ENCODE measurements at places on chromosomes 12 and 14.
A peak's percentile ranks its signal among the peaks of the same experiment; 100 is the strongest.

DNA sequence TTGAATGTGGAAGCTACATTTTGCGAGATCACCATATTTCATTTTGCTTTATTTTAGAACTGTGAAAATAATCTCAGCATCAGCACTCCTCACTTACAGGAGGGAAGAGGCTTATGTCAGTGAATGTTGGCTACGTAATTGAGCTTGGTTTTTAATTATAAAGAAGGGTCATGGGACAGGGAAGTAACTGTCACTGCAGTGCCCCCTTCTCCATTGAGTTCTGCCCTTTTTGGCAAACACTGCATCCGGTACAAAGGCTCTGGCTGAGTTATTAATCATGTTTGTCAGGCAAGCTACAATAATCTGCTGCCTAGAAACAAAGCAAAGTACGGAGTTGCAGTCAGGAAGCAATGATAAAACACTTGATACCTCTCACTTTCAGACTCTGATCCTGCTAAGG is 546.7 kb downstream of the SNAPC1 start:
- DNase-seq, result no peak

- DNase-seq, result no peak
Observed at GRCh38 chr12:5220835-5221234, 177.2 kb downstream of the KCNA5 start.

DNA sequence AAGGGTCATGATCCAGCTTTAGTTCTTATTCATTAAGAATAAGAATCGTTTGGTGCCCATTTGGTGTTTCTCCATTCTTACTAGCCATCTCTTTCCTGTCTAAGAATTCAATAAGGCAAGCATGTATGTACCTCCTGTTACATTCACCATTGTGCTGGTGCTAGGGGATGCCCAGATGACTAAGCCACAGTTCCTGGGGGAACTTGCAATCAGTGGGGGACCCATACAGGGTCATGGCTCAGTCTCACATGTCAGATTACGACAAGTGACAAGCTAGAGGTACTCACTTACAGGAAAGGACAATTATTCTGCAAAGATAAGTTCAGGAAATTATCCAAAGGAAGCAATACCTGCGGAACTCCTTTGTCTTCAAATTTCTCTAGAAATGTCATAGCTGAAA is 125.4 kb downstream of the STXBP6 start:
- no peak for DNase-seq

- DNase-seq, result no peak
Observed at GRCh38 chr14:84435820-84436324, 1094.1 kb upstream of the FLRT2 start.

- DNase-seq, result no peak
Observed at GRCh38 chr14:58762629-58763028, 124.9 kb downstream of the DACT1 start.

GRCh38 chr14:105944632-105945610 is 418.5 kb downstream of the TMEM121 start:
- peak; percentile 56 for DNase-seq

DNA sequence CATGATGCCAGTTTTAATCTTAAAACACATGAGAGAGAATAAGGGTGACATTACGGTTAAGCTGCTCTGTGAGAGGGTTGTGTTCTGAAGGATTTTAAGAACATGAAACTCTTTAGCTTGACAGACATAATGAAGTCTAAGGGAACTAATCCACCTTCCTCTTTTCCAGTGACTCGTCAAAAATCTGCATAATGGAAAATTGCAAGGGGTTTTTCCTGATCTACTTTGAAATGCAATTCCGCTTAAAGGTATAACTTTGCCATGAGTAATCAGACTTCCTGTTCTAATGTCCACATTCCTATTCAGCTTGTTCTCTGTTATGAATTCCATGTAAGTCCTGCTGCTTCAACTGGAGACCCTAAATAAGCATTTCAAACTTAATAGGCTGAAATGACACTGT is at the start of gene ZNF705A:
ZNF705A (plus strand) TSS at position 171 of the 400 bp plus-strand sequence. CDS start 15,611 bp downstream, outside the sequence.
- DNase-seq, result no peak

- DNase-seq, result no peak
Observed at GRCh38 chr14:56846970-56847930, 37.0 kb upstream of the OTX2 start.

DNA sequence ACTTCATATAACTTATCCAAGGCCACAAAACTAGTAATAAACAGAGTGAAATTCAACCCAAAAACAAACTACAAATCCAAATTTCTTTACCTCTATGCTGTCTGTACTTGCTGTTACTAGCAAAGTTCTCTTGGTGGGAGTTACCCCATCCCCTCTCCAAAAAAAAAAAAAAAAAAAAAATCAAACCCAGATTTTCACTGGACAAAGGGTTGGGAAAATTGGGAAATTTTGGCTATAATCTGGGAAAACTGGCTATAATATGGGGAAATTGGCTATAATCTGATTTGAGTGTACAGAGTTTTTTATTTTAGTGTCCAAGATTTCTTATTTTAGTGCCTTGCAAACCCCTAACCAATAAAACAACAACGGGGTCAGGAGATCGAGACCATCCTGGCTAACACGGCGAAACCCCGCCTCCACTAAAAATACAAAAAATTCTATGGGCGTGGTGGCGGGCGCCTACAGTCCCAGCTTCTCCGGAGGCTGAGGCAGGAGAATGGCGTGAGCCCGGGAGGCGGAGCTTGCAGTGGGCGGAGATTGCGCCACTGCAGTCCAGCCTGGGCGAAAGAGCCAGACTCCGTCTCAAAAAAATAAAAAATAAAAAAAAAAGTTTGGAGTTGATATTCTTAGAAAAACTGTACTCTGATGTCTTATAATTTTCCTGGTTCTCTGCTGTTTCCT is 148.4 kb downstream of the CHST11 start:
- DNase-seq, result no peak

- DNase-seq, result no peak
Observed at GRCh38 chr14:65817011-65817410, 404.5 kb downstream of the FUT8 start.

DNA sequence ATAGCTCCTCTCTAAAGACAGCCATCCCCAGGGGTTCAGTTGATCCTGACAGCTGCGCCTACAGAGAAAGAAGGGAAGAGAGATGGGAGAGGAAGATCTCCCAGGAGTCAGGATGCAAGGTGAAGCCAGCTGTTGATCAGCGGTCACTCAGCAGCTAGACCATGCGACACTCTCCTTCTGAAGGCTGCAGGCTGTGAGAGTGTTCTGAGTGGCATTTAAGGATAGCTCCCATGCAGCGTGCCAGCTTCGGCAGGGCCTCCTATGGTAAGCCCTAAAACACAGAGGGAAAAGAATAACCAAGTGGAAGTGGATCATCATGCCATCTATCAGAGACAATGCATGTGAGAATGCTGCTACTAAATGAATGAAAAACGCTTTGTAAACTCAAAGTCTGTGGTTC is 197.9 kb upstream of the NUDT4 start:
- DNase-seq, result no peak

DNA sequence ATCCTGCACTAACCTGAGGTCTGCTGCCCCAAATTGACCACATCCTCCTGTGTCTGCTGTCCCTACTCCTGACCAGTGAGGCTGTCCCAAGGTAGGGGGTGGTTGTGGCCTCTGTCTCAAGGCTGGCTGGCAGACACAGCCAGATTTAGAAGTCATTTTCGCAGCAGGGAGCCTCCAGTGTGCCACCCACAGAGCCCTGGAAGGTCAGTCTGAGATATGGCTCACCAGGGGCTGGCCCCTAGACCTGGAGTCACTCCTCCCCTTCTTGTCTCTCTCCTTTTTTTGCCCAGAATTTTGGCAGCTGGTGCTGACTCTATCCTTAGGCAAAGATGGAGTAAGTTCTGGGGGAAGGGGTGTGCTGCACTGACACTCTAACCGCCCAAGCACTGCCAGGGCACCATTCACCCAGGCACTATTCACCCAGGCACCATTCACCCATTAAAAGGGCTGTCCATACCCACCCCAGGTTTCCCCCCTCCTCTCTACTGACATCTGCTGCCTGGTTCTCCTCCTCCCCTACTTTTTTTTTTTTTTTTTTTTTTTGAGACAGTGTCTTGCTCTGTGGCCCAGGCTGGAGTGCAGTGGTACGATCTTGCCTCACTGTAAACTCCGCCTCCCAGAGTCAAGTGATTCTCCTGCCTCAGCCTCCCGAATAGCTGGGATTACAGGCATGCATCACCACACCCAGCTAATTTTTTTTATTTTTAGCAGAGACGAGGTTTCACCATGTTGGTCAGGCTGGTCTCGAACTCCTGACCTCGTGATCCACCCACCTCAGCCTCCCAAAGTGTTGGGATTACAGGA is 7.7 kb downstream of the DDN start:
- DNase-seq, result no peak

DNA sequence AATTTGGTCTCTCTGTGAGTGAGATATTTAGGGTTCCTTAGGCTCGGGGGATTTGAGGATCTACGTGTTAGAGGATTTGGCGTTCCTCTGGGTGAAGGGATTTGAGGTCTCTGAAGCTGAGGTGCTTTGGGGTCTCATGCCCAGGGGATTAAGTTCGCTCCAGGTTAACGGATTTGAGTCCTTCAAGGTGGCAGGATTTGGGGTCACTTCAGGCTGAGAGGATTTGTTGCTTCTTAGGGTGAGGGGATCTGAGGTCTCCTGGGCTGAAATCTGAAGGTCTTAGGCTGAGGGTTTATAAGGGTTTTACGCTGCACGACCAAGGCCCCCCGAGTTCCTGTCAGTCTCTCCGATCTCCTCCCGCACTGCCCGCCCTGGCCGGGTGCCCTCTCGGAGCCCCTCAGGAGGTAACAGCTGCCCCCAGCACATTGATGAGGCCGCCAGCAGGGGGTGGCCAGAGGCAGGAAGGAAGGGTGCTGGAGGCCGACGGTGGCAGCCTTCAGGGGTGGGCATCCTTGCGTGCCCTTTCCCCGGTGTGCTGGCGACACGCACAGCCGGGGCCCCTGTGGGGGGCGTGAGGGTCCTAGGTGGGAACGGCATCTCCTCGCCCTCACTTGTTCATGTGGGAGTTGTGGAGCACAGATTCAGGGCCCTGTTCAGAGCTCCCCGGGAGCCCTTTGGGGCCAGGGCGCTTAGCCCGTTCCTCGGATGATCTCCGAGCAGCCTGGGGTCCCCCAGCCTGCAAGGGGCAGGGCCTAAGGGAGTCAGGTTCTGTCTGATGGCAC is 14.3 kb downstream of the CEP170B start:
- no peak for DNase-seq

DNA sequence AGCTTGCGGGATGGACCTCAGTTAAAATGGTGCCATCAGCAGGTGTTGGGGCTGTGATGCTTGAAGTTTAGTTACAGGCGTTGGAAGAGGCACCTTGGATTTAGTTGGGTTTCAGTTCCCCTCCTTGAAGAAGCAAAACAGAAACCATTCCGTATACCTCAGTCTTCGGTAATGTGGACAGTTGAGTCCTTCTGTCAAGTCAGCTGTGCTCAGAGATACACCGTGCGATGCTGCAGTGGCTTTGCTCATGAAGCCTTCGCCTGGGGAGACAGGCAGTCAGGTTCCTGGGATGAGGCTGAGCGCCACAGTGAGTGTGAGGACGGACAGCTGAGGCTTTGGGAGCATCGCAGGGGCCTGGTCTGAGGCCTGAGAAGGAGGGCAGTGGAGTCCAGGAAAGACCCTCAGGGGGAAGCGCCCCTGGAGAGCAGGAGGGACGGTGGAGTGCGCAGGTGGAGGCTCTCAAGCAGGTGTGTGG is 7.4 kb downstream of the RAN start:
- no peak for DNase-seq

- no peak for DNase-seq
Observed at GRCh38 chr12:107238296-107238695, 144.9 kb upstream of the CRY1 start.

DNA sequence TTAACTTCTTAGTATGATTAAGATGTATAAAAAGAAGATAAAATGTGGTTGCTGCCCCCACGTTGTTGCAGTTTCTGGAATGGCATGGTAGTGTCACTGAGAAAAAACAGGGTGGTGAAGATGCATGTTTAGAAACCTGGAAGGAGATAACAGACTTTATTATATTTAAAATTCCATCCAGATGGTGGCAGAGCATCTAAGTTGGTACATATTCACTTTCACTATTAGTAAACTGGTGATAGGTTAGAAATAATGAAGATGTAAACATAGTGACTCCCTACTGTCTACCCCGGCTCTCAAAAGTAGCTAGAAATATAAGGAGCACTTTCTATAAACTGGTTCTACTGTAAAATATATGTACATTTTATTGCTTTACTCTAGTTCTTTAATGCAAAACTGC is 279.3 kb downstream of the NPAS3 start:
- no peak for DNase-seq

GRCh38 chr12:113333877-113334785 is 778 bp downstream of the SLC8B1 start:
- no peak for DNase-seq

DNA sequence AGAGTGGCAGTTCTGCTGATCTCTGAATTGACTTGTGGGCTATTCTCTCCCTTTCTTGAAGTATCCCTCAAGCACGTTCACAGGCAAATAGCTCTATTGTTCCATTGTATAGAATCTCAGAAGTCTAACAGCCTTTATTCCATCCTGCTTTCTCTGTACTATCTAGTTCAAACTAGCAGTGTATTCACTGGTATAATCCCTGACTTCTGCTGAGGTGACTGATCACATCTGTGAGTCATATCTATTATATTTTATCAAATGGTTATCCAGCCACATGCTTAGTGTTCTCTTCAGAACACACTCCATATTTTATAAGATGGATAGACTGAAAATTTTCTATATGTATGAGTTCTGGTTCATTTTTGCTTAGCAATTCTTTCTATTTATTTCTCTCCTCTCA is 866.1 kb downstream of the C12orf50 start:
- no peak for DNase-seq

- DNase-seq, result no peak
Observed at GRCh38 chr12:3097186-3097804, 20.1 kb downstream of the TSPAN9 start.

GRCh38 chr12:22110176-22110575 is 64.2 kb downstream of the CMAS start:
- DNase-seq, result no peak

DNA sequence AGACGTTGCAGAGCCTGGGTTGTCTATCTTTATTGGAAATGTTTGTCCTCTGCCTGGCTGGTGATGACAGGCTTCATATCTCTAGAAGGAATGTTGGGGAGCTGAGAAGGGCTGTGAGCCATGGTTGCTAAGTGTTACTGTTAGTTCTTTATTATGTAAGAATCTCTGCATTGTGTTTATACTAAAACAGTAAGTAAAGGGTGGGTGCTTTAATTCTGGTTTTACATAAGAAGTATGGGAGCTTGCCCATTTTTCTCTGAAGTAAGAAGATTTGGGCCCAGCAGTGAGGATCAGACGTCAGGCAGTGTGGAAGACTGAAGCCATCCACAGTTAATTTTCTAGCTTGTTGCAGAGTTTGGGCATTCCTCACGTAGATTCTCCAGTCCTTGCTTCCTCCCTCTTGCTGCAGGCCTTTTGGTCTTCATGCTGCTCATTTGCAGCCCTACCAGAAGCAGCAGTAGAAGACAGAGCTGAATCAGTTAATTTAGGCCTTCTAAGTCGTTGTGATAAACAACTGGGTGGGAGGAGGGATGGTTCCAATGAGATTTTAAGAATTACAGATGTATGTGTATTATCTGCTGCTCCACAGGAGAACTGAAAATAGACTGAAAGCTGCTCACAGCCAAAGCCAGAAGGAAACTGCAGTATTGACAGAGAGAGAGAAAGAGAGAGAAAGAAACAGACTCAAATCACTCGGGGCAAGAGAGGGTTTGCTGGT is 21.4 kb downstream of the WNT5B start:
- DNase-seq, result no peak

- no peak for DNase-seq
Observed at GRCh38 chr12:114408886-114409851, 3.2 kb upstream of the TBX5 start.
